Esophagus squamous epithelium (tissue), 5 donors: ENCODE measurements at places on chromosomes 3 and 15.

DNA sequence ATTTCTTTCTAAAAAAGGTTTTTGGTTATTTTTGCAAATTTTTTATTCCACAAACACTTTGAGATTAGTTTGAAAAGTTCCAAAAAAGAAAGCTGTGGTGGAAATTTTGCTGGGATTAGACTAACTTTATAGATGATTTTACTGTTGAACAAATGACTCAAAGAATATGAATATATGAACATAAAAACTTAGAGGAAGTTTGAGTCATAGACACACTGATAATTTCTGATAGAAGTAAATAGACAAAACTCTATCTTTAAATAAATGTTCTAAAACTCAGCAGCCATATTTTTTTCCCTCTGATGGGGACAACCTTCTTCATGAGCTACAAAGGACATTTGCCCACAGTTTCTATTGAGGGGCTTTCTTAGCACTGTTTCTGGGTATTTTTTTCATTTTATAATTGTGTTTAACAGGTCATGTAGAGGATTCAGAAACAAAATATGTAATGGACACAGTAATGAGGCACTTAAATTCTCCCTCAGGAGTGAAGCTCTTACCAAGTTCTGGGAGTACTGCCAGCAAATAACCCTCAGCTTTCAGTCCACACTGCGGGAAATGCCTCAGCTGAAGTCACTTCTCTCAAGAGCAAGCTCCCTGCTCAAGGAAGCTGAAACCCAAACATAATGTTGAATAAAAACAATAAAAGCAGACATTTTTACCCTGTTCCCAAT lies 157.6 kb downstream of the NFKBIZ start:
- no peak for DNase-seq

DNA sequence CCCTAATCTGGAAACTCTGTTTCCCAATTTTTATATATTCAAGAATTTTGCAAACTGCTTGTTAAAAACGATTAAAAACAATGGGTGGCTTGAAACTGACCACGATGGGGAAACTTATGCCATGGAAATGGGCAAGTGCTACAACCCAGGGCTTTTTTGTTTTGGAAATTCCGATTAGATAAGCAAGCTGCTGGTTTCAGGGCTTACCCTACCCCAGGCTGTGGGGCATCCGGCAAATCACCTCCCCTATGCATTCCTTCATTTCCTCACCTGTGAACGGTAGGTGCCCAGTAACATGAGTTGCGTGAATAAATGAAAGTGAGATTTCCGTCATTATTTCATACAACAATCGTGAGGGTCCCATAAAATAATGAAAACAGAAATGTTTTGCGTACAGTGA lies 34.3 kb downstream of the ST6GAL1 start:
- DNase-seq: no peak

DNA sequence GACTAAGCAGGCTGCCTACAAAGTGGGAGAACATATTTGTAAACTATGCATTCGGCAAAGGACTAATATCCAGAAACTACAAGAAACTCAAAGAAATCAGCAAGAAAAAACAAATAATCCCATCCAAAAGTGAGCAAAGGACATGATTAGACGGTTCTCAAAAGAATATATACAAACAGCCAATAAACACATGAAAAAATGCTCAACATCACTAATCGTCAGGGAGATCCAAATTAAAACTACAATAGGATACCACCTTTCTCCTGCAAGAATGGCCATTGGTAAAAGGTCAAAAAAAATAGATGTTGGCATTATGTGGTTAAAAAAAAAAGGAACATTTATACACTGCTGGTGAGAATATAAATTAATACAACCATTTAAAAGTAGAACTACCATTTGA lies 259.6 kb upstream of the SLITRK3 start:
- DNase-seq: no peak

DNA sequence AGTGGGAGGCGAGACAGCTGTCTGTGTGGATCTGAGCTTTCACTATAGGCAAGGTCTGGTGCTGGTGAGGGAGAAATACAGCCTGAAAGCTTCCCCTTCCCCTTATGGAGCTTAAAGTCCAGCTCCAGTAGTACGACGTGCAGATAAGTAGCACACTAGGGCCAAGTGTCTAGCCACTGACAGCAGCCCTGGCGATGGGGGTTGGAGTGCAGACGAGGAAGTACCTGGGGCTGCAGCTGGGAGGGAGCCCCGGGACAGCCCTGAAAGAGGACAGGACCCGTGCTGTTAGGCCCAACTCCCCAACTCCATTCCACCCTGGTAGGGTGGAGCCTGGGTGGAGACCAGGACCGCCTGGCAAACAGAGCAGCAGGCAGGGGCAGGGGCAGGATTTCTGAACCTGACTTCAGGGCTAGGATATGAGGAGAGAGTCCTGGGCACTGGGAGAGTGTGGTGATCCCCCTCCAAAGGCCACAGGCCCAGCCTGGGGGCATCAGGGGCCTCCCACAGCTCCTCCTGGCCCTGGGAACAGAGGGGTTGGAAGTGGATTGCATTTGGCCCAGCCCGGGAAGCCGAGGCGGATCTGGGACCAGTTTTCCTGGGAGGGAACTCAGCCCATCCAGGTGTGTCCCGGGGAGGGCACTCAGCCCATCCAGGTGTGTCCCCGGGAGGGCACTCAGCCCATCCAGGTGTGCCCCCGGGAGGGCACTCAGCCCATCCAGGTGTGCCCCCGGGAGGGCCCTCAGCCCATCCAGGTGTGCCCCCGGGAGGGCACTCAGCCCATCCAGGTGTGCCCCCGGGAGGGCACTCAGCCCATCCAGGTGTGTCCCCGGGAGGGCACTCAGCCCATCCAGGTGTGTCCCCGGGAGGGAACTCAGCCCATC lies 42.8 kb downstream of the BDH1 start:
- DNase-seq: no peak

GRCh38 chr3:64495121-64495780 lies 192.5 kb downstream of the ADAMTS9 start:
- no peak for DNase-seq

DNA sequence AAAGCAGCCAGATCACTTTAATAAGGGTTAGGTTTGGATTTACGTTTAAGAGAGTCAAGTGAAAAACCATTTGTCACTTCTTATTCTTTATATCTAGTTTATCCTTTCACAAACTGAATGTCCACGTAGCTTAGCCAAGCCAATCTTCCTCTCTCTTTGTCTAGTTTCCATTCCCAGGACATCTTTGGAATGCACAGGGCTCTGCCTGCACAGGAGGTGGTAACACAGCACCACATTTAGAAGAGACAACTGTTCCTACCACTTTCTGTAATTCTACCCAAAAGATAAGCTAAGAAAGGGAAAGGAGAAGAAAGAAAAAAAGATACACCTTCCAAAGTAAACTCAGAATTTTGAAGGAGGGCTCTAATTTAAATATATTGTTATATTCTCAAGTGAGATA lies 67.9 kb downstream of the IGSF11 start:
- no peak for DNase-seq

DNA sequence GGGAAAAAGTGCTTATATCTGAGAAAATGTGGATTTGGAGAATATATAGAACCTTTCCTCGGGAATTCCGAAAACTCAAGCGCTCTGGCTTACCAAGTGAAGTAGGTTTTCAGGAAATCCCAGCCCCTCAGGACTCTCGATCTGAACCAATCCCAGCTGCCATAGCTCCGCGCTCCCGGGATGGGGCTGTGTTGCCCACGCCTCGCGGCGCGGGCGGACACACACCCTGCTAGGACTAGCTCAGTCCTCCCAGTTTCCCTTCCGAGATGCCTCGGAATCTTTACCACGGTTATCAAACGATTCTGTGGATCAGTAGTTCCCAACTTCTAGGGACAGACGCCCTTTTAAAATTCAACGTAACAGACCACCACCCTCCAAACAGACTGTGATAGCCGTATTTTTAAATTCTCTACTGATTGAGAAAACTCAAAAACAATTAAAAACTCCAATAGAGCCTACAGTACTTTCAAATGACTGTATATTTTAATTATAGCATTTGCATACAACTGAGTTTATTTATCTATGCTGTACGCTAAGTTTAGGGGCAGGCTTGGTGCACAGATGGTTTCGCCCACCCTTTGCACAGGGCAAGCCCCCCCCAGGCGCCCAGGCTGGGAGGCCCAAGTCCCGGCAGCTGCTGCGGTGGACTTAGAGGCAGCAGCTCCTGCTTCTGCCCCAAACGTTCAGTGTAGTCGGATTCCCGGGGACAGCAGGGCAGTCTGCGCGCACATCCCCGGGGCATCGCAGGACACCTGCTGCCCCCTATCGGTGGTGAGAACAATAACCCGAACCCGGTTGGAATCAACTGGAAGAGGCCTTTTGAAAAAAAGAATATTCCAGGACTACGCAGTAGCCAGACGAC lies 52.3 kb downstream of the CCDC54 start:
- DNase-seq: peak; percentile 10

- DNase-seq: no peak
Observed at GRCh38 chr3:141217389-141217788, 14.2 kb upstream of the PXYLP1 start.

DNA sequence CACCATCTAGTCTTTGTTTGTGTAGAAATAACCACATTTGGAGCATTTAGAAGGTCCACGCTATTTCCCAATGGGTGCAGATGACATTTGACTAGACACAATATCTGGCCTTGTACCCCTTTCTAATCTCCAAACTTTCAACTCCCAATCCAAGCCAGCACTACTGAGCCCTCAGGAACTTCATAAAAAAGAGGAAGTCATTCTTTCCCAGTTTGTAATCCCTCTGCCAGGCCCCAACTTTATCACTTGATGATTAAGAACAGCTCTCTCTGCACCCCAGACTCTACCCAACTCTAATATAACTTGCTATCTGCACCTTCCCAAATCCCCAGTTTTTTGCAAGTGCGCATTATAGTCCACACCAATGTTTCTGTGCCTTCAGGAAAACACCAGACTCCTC lies 170.2 kb downstream of the KCNMB2 start:
- DNase-seq: no peak

DNA sequence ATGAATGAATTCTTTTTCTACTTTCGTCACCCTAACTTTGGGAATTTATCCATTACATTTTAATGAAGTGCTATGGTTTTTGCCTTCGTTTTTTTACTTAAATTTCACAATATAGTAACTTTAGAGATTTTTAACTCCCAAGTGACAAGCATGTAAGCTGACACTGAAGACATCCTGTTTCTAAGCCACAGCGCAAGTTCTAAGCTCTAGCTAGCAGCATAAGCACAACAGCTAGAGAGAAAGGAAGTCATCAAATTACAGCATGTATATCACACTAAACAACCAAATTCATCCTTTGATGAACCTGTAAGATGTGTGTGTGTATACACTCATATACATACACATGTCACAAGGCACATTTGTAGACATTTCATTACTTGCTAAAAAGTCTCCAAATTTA lies 119.3 kb downstream of the P3H2 start:
- no peak for DNase-seq

- no peak for DNase-seq
Observed at GRCh38 chr15:100517846-100518245, 10.9 kb downstream of the CERS3 start.

- DNase-seq: no peak
Observed at GRCh38 chr15:60391722-60392315, 6.0 kb downstream of the ANXA2 start.

DNA sequence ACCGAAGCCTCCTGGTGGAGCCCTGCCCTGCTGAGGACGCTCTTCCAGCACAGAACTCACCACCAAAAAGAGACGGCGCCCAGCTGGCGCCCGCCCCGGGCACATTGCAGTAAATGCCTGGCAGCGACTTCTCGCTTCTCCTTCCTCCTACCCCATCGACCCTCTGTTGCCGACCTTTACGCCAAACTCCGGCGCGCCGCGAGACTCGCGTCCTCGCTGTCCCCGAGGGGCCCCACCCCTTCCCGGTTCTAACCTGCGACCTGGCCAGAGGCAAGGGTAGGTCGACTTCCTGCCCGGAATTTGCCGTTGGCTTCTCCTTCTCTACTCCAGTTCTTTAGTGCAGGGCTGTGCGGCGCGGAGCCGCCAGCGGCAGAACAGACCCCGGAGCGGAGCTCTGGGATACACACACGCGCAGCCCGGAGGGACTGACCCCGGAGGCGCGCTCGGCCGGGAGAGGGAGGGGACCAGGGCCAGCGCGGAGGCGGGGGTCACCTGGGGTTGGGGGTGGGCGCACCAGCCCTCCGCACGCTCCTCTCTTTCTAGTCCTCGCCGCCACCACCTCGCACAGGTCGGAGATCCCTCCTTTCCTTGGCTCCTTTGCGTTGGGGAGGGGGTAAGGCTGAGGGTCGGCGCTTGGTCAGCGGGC lies 226.6 kb upstream of the AZI2 start:
- DNase-seq: no peak

- no peak for DNase-seq
Observed at GRCh38 chr15:66908744-66909095, 156.7 kb upstream of the SMAD3 start.

DNA sequence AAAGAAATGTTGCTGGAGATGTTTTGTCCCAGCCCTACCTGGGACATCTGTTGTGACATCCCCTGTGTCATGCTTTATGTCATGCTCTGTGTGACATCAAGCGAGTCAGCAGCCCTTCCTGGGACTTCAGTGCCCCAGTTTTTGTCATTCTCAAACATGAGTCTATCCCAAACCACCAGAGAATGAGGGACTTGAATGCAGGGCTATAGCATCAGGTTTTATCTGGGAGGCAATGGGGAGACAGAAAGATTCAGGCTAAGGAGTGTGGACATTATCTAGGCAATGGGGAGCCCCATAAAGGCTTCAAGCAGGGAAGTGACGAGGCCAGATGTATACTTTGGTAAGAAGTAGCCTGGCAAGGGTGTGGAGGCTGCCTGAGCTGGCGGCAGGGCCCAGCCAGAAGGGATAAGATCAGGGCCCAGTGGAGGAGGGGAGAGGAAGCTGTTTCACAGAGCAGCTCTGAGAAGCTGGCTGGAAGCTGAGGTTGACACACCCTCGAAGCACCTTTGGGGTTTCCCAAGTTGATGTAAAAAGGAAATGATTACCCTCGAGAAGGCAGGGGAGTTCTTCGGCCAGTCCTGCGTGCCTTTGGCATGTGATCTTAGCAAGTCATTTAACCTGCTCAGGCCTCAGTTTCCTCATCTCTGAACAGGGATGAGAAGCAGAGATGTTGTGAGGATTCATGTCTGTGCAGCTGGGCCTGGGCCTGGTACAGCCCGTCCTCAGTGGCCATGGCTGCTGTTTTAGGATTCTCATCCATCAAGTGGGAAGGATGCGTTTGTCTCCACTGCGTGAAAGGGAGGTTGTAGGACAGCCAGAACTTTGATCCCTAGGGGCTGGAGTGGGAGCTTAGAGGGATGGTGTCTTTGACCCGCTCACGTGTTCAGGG lies 34.3 kb downstream of the IRAK2 start:
- DNase-seq: no peak

GRCh38 chr3:72082186-72082715 lies 297.3 kb upstream of the PROK2 start:
- DNase-seq: no peak

DNA sequence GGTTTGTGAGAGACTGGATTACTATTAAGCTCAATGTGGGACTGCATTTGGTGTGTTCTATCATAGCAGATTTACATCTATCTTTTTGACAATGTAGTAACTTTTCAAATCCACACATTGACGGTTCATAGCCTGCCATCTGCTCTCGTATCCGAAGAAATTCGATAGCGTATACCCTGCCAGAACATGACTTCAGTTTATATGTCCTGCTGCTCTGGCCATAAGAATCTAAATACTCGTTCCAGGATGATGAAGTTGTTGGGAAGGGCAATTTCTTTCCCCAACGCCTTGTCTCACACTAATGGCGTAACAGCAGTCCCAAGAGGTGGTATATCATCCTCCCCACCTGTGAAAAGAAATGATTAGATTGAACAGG lies 180.0 kb downstream of the LSAMP start:
- no peak for DNase-seq
